Activated T-cell treated with anti-CD3 and anti-CD28 coated beads for 48 hours (primary cell): ENCODE measurements at places on chromosomes 5 and 9.
A peak's percentile ranks its signal among the peaks of the same experiment; 100 is the strongest.

- DNase-seq, result no peak
These were observed 77.7 kb downstream of the EBF1 start for GRCh38 chr5:159021901-159022556.

GRCh38 chr9:124392871-124393460, 22.3 kb downstream of the PSMB7 start:
- DNase-seq, result no peak

DNA sequence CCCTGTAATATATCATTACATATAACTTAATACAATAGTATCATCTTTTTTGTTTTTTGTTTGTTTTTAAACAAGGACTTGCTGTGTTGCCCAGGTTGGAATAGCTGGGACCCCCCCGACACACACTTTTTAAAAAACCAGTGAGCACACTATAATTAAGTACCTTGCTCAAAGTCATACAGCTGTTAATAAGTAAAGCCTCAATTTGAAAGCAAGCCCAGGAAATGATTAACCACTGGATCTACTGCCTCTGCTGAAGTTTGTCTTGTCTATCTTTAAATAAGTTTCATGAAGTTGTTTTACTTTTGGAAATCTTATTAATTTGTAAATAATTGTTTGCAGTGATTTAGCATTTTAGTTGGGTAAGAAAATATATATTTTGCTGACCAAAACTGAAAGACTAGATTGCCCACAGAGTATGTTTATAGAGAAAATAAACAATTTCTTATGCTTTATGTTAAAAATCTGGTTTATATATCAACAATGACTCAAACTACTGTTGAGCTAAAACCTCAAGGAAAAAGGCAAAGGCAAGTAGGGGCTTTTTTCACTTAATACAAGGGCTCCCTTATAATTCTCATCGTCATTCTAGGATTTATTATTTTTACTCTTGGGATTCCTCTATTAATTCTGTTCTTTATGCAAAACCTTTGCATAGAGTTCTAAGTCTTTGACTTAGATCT, 5.8 kb upstream of the CARNMT1 start:
- DNase-seq, result no peak

- no peak for DNase-seq
These were observed 60.1 kb upstream of the UBAC1 start for GRCh38 chr9:136021171-136021871.

- no peak for DNase-seq
These were observed 1.4 kb downstream of the PIK3R1 start for GRCh38 chr5:68217047-68217355.

DNA sequence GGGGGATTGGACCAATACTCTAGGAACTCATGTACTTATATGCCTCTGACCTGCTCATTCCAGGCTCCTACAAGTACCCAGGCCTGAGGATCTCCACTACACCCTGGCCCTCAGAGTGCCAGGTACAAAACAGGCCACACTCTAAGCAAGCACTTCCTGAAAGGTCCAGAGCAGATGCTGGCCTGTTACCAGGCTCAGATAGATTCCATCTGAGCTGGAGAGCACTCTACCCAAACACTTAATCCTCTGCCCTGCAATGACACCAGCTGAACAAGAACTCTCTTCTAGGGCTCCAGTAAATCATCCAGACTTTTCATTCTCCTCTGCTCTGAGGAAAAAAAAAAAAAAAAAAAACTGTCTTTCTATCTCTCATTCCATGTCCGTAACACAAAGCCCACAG, 2.9 kb downstream of the P4HA2 start:
- no peak for DNase-seq

DNA sequence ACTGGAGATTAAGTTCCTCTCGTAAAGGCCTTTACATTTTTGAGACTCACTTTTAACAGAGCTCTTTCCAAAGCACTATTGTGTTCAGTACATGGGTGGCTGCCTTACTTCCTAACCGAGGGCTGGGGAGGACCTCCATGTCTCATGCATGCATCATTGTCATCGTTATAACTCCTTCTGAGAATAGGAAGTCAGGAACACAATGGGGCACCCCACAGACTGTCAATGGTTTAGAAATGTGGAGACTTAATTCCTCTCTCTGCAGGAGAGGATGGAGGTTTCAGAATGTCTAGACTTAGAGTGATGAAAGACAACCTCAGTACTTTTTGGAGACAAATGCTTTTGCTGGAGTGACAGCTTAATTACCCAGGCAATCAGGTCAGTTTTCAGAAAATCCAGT, 83.9 kb downstream of the PRLR start:
- DNase-seq, result no peak

DNA sequence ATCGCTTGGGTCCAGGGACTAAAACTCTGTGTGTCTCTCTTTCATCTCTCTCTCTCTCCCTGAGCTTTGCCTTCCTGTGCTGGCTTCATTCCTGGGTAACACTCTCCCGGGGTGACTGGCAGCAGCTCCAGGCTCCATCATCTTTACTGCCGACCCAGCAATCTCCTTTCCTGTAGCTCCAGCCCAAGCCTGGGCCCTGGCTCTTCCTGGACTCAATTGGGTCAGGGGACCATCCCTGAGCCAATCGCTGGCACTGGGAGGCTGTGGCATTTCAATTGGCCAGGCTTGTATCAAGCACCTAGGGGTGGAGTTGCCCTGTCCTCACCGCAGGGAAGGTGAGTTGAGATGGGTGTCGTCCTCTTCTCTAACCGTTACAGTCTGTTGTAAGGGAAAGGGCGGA, 31.9 kb downstream of the FAM240B start:
- DNase-seq, result no peak

DNA sequence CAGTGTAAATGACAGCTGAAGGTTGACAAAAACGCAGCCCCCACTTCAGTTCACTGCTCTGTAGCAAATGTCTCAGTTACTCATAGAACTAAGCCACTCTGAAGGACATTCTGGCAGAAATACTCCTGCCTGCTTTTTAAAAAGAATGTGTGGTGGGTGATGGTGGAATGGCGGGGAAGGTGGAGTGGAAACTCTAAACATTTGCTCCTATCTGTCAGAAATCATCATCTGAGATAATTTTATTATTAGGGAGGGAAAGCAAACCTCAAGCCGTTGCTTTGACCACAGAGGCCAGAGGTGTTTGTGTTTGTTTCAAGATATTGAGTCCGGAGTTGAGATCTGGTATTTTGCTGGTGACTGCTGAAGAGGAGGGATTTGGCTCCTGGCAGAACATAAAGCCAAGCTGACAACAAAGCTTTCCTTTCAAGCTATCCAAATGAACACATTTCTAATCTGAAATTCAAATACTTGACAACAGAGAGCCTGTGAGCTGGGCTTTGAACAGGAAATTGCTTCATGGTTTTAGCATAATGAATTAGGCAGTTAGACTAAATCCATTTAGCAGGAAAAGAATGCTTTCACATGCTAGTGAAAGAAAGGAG, 362.7 kb downstream of the CSNK1G3 start:
- no peak for DNase-seq

- no peak for DNase-seq
These were observed 438.4 kb downstream of the PLK2 start for GRCh38 chr5:58021466-58021865.

GRCh38 chr9:18437315-18438201, 36.4 kb upstream of the ADAMTSL1 start:
- DNase-seq, result no peak

- DNase-seq, result no peak
These were observed 647.2 kb downstream of the BNC2 start for GRCh38 chr9:16223074-16223871.

- no peak for DNase-seq
These were observed 66.8 kb upstream of the CEP78 start for GRCh38 chr9:78169125-78169524.

DNA sequence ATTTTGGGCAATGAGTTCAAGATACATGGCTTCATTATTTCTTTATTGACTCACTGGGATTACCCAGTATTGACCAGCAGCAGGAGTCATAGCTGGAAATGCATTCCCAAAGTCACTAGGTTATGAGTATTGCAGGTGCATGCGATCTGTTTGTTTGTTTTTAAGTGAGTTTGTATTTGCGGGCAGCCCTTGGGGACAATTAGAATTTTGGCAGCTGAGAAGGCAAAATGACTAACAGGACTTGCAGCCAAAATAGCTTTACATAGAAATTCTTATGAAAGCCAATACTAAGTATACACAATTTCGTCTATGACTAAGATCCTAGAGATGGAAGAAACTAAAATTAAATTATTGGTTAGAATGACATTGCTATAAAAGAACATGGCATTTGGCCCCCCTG, 18.1 kb upstream of the RGMB start:
- DNase-seq, result no peak

- DNase-seq, result no peak
These were observed 89.3 kb downstream of the GAS1 start for GRCh38 chr9:86858009-86858408.

DNA sequence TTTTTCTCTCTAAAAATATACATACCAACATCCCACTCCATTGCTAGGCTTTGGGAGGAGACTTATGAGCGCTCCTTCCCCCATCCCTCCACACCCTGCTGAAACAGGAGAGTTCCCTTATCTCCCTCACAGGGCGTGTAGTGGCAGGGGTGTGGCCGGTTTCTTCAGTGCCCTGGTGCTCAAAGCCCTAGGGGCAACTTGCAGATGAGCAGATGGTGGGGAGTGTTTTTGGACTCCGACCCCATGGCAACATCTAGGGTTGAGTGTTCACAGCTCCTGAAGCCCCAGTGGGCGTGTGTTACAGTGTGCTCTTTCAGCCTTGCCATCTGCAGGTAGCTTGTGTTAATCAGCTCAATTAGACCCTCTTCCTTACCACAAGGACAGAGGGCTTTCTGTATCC, 409.5 kb downstream of the MAT2B start:
- DNase-seq, result no peak

- no peak for DNase-seq
These were observed 46.8 kb downstream of the PTTG1 start for GRCh38 chr5:160468363-160468975.

DNA sequence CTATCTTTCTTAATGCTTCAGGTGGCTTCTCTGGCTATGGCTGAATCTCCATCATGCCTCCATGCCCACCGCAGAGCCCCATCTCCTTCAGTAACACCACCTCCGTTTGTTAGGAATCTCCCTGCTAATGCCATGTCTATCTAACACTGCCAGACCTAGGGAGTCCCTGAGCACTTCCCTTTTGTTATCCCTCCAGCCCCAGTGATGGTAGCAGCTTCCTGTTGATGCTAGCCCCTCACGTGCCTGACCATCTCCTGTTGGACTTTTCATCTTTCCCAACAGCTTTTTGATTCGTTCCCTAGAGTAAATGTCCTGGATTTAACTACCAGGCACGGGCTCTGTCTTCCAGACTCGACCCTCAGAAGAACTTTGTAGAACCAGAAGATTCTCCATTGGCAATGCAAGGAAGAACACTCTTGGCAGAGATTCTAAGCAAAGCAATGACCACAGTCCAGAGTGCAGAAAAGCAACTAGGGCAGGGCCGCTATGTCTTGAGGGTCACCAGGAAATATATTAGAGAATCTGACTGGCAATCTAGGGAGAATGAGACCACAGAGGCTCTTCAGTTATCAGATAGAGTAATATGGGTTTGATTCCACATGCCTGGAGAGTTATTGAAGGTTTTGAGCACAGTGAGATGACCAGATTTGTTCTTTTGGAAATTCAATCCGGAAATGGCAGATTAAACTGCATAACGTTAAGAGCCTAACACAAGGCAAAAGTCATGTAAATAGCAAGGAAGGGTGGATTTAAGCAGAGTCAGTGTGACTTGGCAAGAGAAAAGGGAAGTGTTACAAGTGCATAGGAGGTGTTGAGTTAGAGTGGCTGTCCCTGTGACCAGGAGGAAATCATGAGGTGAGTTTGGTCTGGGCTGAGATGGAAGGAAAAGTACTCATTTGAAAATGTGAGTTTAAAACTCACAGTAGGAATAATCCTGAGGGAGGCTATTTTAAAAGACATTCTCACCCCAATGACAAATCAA, 555.2 kb downstream of the ACTL7B start:
- no peak for DNase-seq

DNA sequence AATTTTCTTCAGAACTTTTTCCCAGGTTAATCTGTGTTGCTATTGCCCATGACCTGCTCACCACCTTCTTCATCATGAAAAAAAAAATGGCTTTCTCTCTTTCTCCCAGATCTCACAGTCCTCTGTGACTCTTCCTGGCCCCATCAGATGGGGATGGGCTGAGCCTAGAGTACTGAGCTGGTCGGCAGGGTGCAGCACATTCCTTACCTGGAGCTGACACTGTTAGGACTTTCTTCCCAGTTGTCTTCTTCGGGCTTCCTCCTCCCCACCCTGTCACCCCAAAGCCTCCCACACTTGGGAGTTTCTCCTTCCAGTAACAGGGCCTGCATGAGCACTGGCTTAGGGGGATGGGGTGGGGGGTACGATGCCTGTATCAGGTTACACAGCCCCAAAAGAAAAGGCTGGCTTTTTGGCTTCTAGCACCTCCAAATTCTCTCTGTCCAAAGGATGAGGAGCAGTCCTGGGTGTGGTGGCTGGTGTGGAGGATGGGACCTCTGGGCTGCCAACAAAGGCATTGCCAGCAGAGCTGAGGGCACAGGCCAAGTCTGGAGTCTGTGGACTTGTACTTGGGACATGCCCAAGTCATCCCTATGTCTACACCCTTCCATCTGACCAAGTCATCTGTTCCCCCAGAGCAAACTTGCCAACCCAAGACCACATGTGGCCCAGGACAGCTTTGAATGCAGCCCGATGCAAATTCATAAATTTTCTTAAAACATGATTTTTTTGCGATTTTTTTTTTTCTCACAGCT, 68.0 kb upstream of the HSPA9 start:
- no peak for DNase-seq

GRCh38 chr9:113409883-113410206, 630 bp downstream of the POLE3 start:
- no peak for DNase-seq

- DNase-seq, result no peak
These were observed 423.7 kb upstream of the ST8SIA4 start for GRCh38 chr5:101326766-101327165.

DNA sequence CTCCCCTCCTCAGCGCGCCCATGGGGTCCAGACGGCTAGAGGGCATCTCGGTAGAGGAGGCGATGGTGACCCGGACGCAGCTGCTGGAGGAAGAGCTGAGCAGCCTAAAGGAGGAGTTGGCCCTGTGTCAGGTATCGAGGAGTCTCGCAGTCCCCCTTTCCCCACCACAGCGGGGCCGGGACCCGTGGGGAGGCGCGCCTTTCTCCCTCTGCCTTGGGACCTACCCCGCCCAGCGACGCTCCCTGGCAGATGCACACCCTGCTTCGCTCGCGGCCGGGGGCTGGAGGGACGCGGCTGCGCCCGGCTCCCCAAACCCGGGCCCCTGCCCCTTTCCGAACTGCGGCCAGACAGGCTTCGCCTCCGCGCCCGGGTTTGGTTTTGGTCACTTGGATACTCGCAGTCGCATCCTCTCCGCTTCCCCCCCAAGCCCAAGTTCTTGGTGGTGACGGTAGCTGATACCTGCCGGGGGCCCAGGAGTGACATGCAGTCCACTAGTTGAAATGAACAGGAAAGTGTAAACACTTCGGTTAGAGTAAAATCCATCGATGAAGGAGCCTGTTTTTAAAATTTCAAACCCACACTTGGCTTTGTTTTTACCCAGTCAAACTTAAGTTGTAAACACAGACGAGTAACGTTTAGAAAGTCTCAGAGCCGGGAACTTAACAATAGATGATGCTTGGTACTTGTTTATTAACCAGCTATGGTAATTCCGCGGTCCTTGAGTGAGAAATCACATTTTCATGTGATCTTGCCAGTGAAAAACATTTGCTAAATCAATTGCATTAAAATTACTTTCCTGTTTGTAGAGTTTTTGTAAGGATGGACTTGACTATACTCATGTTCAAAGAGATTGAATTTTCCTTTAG, 688 bp downstream of the CNTLN start:
- DNase-seq, result peak; percentile 15
